ENCODE measurements at places on chromosomes 16 and 17.
A peak's percentile ranks its signal among the peaks of the same experiment; 100 is the strongest.

- DNase-seq: no peak
These were observed 31.2 kb downstream of the CDH3 start for GRCh38 chr16:68676113-68676860.

GRCh38 chr17:65438708-65439294, 122.6 kb downstream of the AXIN2 start:
- DNase-seq: no peak

GRCh38 chr17:35097776-35098175, 21.9 kb downstream of the RAD51D start:
- DNase-seq: no peak

- peak; percentile 29 for DNase-seq
These were observed 7.2 kb upstream of the GRB2 start for GRCh38 chr17:75412455-75413317.

- no peak for DNase-seq
These were observed 6.8 kb downstream of the RAB40B start for GRCh38 chr17:82691714-82692113.

- DNase-seq: no peak
These were observed 391.6 kb downstream of the PMP22 start for GRCh38 chr17:14873540-14873939.

DNA sequence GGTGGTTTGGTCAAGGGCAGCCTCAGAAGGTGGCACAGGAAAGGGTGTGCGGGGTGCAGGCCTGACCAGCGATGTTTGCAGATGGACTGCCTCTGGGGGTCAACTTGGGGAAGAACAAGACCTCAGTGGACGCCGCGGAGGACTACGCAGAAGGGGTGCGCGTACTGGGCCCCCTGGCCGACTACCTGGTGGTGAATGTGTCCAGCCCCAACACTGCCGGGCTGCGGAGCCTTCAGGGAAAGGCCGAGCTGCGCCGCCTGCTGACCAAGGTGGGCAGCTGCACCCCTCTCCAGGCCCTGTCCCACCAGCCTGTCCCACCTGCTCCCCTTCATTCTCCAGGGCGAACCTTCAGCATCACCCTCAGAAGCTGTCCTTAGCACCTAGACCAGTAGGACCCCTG, 12.5 kb downstream of the DHODH start:
- no peak for DNase-seq

Measured in amygdala (tissue), 56 donors.